ENCODE measurements at places on chromosomes 13 and 19. TPM values are rescaled to one million over a fixed set of nuclear protein-coding genes. Genes with fewer than 3 reads are reported as not detected.

DNA sequence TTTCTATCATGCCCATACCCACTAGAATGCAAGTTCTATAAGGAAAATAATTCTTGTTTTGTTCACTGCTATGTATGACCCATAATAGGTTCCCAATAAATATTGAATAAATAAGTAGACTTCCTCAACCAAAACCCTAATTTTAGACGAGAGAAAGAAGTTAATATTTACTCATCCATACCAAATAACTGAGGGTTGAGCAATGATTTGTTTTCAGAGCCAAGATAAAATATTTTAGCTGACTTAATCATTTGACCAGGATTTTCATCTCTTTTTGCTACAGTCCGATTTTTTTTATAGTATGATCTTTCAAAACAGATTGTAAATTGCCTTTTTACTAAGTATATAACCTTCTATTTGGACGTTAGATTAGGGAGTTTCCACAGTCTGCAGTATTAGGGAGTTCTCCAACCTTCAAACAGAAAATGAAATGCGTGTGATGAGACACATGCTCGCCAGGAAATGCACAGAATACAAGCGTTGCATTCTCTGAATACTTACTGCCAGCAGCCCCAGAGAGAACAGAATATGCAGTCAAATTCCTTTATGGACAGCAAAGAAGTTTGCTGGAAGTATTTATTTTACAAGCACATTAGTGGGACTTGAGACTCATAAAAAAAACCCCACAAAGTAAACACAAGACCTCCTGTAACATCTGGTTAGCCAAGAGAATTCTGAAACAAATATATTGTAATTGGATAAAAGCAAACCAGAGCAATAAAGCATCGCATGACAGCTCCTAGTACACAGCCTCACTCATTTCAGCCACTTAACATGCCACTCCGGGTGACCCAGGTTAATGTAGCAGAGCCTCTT is 230.0 kb downstream of the MYO16 start:
- peak; percentile 86 for DNase-seq

GRCh38 chr19:32532233-32532632 is 48.8 kb upstream of the PDCD5 start:
- DNase-seq, result no peak

- peak; percentile 66 for DNase-seq
Observed at GRCh38 chr13:99150575-99151361, 49.9 kb upstream of the UBAC2 start.

- no peak for DNase-seq
Observed at GRCh38 chr13:27290715-27291114, 20.1 kb downstream of the RASL11A start.

- no peak for DNase-seq
Observed at GRCh38 chr13:79490824-79491223, 9.9 kb downstream of the NDFIP2 start.

The PTBP1 gene
- 67.7 TPM for total RNA-seq

- no peak for DNase-seq
Observed at GRCh38 chr19:28880735-28881401, 332.1 kb downstream of the UQCRFS1 start.

- no peak for DNase-seq
Observed at GRCh38 chr13:27593267-27593666, 27.1 kb downstream of the LNX2 start.

DNA sequence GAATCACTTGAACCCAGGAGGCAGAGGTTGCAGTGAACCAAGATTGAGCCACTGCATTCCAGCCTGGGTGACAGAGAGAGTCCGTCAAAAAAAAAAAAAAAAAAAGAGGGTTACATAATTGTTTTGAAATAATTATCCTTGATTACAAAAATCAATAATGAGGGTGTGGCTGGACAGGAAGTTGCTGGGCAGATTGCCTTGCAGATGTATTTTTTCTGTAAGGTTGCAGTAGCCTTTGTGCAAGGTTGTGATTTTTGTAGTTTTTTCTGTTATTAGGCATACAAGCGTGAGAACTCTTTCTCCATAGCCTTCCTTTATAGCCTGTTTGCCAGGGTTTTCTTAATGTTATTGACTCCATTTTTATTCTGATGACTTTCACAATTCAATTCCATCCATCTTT is 40.7 kb upstream of the SIN3B start:
- no peak for DNase-seq

- DNase-seq, result no peak
Observed at GRCh38 chr19:5578097-5578846, 10.5 kb upstream of the TINCR start.

The IFNL1 gene
- not detected for total RNA-seq

The CNMD gene
- total RNA-seq, result not detected

DNA sequence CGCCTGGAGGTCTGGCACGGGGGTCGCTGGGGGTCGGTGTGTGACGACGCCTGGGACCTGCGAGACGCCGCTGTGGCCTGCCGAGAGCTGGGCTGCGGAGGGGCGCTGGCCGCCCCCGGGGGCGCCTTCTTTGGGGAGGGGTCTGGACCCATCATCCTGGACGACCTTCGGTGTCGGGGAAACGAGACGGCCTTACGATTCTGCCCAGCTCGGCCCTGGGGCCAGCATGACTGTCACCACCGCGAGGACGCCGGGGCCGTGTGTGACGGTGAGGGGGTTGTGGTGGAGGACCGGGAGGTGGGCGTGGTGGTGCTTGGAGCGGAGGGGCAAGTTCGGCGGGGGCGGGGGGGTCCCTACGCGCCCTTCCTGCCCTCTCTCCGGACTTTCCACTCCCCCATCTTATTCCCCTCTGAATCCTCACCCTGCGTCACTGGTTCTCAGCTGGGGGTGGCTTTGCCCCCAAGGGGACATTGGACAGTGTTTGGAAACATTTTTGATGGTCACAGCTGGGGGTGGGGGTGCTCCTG is 5.5 kb downstream of the SSC5D start:
- no peak for DNase-seq

GRCh38 chr13:43107780-43108179 is 84.4 kb downstream of the DNAJC15 start:
- DNase-seq, result peak; percentile 13

DNA sequence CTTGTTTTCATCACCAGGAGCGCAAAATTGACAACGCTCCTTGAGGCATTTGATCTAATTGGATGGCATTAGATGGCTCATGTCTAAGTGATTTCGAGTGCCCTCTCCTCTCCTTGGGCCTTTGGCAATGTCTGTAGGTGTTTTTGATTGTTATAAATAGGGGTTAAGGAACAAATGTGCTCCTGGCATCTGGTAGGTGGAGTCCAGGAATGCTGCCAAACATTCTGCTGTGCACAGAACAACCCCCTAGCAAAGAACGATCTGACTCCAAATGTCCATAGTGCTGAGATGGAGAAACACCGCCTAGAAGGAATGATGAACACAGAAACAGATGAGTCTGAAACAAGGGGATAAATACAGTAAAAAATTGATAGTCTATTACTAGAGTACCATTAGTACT is 68.0 kb upstream of the C1QTNF9B start:
- DNase-seq, result peak; percentile 34

Data from renal cortical epithelial cell (primary cell).